ENCODE measurements at places on chromosomes 5 and 9. TPM values are rescaled to one million over a fixed set of nuclear protein-coding genes. Genes with fewer than 3 reads are reported as not detected.

Gene SCGB3A2
- total RNA-seq, result not detected

Gene OR13C8
- total RNA-seq, result not detected

Gene HTR1A
- total RNA-seq, result not detected

Gene PTGDS
- 233 TPM for total RNA-seq
